ENCODE measurements at places on chromosomes 5 and 9. TPM values are rescaled to one million over a fixed set of nuclear protein-coding genes. Genes with fewer than 3 reads are reported as not detected.

DNA sequence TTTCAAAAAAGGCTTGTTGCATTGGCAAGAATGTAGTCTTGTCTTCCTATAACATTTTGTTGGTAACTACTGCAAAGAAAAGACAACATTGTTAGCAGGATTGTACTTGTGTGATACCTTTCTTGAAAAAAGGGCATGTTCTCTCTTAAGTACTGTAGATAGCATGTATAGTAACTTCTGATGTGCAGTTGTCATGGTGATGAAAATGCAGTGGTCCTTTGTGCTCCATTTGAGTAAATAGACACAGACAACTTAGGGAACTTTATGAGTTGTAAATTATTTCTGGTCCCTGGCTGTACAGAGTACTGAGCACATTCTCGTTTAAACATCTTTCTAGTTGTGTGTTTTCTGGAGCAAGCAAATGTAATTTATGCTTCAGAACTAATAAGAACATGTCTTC, 103.3 kb downstream of the CD180 start:
- no peak for DNase-seq

DNA sequence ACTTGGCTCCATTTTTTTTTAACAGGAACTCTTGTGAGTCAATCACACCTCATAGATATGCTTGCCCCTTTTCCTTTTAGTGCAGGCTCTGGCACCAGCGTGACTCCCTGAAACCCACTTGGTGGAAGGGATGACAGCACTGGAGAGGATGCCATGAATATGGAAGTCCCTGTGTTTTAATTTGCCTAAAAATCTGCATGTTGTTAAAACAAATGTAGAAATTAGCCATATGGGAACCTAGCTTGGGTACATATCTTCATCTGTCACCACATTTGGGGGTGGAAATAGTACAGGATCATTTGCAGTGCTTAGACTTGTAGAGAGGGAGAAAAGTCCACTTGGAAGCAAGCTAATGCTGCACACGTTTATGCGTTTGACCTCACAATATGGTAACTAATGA, 179.0 kb downstream of the EBF1 start:
- DNase-seq = no peak

GRCh38 chr9:70130266-70130665, 86.6 kb downstream of the MAMDC2 start:
- no peak for DNase-seq

GRCh38 chr5:107670932-107671741, at the start of gene EFNA5:
Gene EFNA5 (minus strand): TSS chr5:107670937.
- DNase-seq = no peak

- DNase-seq = no peak
These were observed 21.4 kb downstream of the COL27A1 start for GRCh38 chr9:114176624-114177291.

DNA sequence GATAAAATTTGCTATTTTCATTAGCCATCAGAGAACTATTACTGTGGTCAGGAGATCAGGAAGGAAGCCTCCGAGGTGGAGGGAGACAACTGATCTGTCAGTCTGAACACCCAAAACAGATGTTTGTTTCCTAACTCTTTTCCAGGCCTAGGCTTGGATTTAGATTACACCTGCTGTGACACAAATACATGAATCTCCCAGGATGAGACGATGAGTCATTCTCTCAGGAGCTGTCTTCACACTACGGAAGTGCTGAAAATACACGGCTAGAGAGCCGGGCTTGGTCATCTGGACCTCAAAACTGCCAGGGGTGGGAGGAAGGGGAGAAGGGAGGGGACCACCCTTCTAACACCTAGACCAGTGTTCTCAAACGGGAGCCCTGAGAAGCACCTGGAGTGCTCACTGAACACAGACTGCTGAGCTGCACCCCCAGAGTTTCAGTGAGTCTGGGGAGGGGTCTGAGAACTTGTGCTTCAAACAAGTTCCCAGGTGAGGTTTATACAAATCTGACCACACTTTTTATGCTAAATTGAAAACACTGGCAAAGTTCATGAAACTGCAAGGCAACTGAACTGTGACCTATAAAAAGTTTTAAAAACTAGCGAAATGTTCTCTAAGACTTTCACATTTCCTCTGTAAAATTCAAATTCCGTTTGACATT, 80.3 kb upstream of the EQTN start:
- no peak for DNase-seq

DNA sequence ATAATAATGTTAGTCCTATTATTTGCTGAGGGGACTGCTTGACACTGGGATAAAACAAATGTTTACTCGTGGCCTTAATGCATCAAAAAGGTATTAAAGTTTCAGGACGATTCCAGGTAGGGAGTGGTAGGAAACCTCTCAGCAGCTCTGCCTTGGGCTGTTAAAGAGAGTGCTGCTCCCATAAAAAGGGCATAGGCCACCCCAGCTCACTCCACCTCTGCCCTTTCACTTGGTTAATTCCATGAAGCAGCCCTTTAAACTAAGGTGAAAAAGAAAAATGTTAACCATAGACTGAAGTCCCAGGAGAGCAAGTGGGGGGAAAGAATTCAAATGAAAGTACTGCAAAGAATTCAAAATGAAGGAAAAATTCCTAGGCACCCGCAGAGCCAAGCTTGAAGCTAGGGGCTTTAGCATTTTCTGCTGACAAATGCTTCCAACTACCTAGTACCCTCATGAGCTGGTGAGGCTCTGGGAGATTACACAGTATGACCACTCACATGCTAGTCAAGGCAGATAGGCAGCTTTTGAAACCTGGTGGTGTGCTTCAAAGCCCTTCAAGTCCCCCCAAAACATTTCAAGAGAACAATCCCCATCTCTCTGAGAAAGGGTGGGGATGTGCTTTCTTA, 8.5 kb downstream of the KLF9 start:
- no peak for DNase-seq

GRCh38 chr9:114396558-114397218, 8.9 kb upstream of the AKNA start:
- DNase-seq = no peak

DNA sequence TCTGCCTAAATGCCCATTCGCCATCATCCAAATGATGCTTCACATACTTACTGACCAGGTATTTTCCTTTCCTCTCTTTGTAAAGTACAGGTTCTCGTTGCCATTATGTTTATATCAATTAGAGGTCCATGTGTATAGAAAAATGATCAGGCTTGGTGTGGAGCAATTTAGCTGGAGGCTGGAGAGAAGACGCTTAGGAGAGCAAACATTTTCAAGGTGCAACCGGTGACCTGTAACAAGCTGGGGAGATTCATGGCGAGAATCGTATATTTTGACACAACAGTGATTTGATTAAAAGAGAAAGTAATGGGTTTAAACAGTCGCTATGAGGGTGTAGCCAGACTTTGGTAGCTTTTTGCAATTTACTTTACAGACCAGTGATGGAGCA, 170.9 kb upstream of the TBCA start:
- no peak for DNase-seq

DNA sequence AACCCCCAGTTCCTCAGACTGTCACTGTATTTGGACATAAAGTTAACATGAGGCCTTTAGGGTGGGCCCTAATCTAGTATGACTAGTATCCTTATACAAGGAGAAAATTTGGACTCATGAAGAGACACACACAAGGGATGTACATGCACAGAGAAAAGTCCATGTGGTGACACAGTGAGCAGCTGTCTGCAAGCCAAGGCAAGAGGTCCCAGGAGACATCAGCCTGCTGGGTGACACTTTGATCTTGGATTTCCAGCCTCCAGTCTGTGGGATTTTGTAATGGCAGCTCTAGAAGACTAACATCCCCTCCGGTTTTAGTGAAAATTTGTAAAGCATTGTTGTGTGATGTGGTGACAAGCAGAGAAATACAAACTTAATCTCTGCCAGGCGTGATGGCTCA, 66.1 kb downstream of the RAI14 start:
- no peak for DNase-seq

GRCh38 chr5:135977375-135977928, 22.7 kb upstream of the LECT2 start:
- no peak for DNase-seq

The RANBP3L gene
- total RNA-seq = not detected

The SHISAL2B gene
- total RNA-seq = not detected

DNA sequence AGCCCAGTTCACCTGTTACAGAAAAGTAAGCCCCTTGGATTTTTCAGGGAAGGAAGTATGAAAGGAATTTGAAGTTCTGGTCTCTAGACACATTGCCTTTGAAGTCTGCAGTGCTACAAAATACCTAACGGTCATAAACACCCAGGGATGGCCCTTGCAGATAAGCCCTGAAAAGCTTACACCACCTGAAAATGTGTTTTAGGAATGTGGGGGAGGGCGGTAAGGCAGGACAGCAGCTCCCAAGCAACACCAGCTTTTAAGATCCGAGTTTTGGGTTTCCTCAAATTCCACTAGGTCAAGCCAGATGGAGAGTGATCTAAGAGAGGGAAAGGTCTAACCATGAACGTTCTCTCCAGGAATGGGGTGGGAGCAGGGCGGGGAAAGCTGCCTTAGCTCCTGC, 114.1 kb upstream of the PANK3 start:
- DNase-seq = no peak

DNA sequence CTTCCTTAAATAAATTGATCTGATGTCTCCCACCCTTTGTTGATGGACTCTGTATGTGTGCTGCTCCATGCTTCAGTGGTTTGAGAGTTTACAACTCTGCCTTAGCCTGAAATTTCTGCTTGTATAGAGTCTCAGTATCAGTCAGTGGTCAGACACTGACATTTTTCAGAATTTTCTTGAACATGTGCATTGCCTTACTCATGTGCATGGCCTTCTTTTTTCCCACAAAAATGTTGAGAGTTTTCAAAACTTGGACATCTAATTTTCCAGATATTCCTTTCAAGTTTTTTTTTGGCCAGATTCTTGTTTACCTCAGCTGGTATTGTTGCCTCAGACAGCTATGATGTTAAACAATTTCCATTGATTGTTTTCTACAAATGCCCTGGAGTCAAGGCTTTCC, 427.1 kb upstream of the CHD1 start:
- DNase-seq = no peak

- no peak for DNase-seq
These were observed 79.5 kb upstream of the SLC27A6 start for GRCh38 chr5:128885649-128886255.

DNA sequence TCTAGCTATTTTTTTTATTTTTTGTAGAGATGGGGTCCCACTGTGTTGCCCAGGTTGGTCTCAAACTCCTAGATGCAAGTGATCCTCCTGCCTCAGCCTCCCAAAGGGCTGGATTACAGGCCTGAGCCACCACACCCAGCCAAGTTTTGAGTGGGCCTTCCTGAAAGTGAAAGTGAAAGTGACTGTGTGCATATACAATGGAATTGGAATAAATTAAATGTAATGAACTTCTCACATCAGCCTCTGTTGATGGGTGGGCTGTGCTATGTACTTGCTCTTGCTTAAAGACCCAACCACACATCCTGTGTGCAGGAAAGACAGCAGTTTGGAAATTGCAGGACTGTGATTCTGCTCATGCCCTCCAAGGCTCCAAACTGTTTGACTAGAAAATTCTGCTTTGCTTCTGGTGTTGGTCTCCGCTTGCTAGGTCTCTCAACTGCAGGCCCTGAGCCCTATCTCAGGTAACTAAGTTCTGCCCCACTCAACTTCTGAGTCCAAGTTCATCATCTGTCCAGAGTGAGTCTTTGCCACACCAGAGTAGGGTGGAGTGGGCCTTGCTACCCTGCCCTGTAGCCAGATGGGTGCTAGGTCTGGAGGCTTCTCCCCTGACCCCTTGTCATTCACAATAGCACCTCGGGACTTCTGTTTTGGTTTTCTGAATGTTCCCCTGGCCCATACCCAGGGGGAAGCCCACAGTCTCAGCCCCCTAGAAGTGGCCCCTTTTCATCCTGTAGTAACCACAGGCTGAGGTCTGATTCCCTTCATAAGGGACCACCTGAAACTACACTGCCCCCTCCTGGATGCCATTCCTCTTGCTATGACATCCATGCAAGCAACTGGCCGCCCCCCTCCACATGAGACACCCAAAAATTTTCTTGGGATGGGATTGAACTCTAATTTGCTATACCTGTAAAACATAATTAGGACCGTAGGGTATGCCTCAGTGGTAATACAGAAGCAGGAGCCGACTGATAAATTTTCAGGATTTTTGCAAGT, 36.5 kb upstream of the RAD23B start:
- DNase-seq = no peak

- no peak for DNase-seq
These were observed 45.0 kb downstream of the COL23A1 start for GRCh38 chr5:178545176-178545575.

- no peak for DNase-seq
These were observed 780 bp upstream of the CCNJL start for GRCh38 chr5:160312960-160313727.

- no peak for DNase-seq
These were observed 3.3 kb downstream of the SEPTIN8 start for GRCh38 chr5:132773601-132774355.

GRCh38 chr9:124228516-124228915, 29.2 kb upstream of the NEK6 start:
- no peak for DNase-seq

- no peak for DNase-seq
These were observed 2.5 kb upstream of the QSOX2 start for GRCh38 chr9:136247947-136248637.

- DNase-seq = no peak
These were observed 18.8 kb upstream of the SPEF2 start for GRCh38 chr5:35598707-35599370.

DNA sequence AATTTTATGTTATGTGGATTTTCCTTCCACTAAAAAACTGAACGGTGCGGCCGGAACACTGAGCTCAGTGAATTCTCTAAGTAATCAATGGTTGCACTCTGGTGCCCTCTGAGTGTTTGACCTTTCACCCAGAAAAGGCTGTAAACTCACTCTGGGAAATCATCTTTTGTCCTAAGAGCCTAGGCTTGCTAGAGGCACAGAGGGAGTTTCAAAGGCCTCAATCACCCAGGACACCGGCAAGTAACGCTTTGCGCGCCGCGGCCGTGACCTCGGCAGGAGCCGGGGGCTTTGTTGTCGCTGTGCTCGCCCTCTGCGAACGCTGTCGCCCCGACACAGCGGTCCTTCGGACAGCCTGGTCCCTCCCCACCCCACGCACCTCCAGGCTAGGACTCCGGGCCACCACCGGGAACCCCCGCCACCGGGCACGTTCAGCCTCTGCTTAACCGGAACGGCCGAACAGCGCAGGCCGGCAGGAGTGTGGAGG, 703 bp downstream of the ISCA1 start:
- DNase-seq = no peak

- no peak for DNase-seq
These were observed 399.2 kb upstream of the GRAMD2B start for GRCh38 chr5:126023994-126024441.

DNA sequence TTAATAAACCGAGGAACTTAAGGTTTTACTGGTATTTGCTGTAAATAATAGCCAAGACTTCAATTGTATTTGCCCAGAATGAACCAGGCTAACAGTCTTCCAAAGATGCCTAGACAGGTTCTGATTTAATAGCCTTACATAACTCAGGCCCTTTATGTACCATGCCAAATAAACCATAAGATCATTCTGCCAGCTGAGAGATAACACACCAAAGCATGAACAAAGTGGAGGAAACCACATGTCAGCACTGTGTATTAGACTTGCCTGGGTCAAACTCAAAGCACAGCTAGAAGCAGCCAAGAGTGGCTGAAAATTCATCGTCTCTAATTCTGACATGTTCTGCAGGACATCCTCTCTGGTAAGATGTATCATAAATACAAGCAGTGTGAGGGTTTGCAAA, 319.3 kb upstream of the ZNF608 start:
- no peak for DNase-seq

Data from glomerular endothelial cell (primary cell).